ENCODE measurements at places on chromosomes 16 and 17.
A peak's percentile ranks its signal among the peaks of the same experiment; 100 is the strongest.

- DNase-seq = no peak
Observed at GRCh38 chr16:5349670-5350517, 252.3 kb upstream of the EEF2KMT start.

DNA sequence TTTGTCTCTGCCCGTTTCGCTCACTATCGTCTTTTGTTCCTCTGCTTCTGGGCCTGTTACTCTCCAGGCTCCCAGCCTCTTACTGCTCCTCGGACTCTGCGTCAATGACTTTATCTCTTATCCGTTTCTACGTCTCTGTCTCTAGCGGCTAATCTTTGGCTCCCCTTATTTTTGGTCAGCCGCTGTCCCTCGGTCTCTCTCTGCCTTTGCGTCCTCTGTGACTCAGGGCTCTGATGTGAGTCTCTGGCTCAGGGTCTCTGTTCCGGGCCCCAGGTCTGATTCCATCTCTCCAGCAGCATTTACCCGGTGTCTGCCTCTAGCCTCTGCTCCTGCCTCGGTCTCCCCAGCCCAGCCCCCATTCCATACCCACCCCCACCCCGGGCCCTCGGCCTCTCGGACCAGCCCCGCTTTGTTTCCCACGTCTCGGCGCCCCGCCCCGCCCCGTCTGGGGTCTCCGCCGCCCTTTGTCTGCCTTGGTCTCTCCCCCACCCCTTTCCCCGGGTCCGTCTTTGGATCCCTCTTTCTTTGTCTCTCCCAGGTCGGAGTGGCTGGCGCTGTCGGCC is 547 bp upstream of the ZNF48 start:
- no peak for DNase-seq

DNA sequence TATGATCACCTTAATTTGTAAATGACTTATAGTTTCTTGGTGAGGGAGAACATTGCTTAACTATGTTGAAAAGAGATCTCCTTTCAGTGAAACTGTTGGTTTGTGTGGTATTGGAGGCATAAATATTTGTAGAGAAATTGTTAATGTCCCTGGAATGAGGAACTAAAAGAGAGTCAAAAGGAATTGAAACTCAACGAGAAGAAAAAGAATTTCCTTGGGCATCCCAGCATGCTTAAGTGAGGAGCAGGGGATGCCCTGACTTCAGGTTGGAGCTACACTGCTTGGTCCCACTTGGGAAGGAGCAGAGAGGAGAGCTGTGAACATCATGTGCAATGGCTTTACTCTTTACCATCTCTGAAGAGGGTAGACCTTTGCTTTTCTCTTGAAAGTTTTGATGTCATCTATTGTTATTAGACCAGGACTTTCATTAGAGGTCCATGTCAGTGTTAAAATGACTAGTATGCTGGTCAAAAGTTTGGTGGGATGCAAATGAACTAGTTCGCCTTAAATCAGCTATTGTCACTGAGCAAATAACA is 21.7 kb downstream of the KRT23 start:
- DNase-seq = no peak

DNA sequence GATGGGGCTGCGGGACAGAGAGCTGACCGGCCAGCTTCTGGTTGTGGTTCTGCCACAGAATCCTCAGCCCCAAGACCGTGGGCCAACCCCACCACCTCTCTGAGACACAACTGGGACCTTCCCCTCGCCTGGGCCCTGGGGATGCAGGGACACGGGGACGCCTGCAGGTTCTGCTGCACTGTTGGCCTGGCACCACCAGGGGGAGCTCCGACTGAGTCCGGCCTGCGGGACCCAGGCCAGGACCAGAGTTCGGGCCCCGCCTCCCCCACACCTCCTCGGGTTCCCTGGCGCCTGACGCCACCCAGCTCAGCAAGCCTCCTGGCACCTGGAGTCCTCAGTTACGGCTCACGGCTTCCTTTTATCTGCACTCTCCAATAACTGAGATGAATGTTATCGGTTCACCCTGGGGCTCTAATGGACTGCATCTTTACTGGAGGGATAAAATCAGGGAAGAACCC is 27.3 kb downstream of the TBC1D16 start:
- DNase-seq = peak; percentile 62

GRCh38 chr17:49894761-49895160 is 46.9 kb upstream of the TAC4 start:
- no peak for DNase-seq

GRCh38 chr17:79788989-79789942 is 7.6 kb downstream of the CBX8 start:
- no peak for DNase-seq

- DNase-seq = no peak
Observed at GRCh38 chr17:77555121-77555591, 403.3 kb upstream of the TNRC6C start.

DNA sequence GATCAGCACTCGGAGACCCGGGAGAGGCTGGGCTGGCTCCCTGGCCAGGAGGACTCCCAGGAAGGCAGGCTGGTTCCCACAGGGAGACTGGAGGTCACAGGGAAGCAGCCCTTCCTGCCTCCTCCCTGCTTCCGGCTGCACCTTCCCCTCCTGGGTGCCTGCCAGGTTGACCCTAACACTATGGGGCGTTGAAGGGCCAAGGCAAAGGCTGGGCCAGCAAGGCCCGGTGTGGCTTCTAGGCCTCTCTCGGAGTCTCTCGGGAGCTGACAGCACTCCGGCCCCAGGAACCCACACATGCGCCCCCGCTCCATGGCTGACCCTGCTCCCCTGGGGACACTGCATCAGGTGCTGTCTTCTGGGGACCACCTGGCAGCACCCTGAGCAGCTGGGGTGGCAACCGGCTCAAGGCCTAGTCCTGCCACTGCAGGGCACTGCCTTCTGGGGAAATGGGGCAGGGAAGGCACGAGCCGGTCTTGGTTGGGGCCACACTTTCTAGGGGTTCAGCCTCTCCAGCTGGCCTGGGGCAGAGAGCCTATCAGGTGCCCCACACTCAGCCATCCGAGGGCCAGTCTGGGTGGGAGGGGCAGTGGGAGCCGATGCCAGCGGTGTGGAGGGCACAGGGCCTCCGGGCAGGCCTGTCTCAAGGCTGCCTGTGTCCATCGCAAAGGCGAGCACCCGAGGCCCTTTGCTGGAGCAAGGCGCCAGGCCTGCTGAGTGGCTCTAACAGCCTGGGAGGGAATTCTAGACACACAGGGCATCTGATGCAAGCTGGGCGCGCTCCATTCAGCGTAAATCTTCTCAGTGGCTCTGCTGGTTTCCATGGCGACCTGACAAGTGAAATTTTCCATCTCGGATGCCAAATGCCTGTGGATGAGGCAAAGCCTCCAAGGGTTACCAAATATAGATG is 5.6 kb upstream of the MTSS2 start:
- DNase-seq = no peak

DNA sequence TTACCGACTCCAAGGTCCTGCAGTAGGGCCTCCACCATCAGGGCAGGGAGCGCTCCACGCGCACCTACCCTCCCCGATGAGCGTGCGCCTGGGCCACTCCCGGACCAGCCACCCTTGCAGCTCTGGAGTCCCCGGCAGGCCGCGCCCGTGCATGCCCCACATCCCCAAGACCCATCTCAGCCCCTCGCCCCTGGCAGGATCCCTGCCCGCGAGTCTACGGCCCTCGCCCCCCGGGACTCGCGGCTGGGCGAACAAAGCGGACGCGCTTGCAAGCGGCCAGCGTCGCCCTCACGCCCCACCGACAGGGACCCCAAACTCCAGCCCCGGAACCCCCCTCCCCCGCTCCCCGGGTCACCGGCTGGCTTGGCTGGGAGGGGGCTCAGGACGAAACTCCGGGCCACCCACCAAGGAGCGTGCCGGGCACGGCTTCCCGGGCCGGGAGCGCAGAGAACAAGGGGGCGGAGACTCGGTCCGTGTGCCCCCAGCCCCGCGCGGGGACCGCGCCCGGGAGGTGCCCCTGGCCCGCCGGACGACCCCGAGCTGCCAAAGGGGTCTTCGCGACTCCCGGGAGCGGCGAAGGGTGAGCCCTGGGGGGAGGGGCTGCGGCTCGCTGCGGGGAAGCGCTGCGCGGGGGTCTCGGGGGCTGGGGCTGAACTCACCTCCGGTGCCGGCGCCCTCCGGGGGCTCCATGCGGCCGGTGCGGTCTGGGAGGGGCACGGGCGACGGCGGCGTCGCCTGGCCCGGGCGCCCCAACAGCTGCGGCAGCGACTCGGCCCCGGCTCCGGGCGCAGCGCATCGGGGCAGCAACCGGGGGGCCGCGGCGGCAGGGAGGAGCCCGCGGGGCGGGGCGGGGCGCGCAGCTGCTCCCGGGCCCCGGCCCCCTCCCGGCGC is at the start of gene DBNDD1:
Gene DBNDD1, minus strand, starts transcription at position 805 of the 891 bp plus-strand sequence. Its CDS starts 115 bp downstream, at position 690.
- no peak for DNase-seq

DNA sequence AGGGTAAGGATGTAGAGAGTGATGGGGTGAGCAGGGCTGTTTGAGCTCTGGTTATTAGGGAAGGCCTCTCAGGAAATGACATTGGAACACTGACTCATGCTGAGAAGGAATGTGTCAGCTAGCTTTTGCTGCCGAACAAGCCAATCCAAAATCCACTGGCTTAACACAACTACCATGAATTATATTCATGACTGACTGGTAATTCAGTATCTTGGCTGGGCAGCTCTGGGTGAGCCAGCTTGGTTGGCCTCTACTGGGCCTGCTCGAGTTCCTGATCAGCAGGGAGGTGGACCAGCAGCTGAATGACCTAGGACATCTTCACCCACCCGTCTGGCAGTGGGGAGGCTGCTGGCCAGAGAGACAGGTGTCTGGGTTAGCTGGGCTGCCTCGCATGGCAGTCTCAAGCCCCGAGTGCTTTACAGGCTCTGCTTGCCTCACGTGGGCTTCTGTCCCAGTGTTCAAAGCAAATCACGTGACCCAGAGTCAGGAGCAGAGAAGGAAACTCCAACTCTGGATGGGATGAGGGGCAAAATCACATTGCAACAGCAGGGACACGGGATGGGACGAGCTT is 209.4 kb downstream of the KATNIP start:
- DNase-seq = no peak
